ENCODE measurements at places on chromosomes 12 and 14.

- no peak for DNase-seq
Measured at GRCh38 chr14:53042480-53042879, 91.6 kb upstream of the FERMT2 start.

- no peak for DNase-seq
Measured at GRCh38 chr14:51121096-51121495, 26.2 kb upstream of the TRIM9 start.

GRCh38 chr12:69527506-69528272, 57.5 kb downstream of the FRS2 start:
- DNase-seq = no peak

- DNase-seq = no peak
Measured at GRCh38 chr12:70754330-70754741, 117.1 kb upstream of the PTPRB start.

DNA sequence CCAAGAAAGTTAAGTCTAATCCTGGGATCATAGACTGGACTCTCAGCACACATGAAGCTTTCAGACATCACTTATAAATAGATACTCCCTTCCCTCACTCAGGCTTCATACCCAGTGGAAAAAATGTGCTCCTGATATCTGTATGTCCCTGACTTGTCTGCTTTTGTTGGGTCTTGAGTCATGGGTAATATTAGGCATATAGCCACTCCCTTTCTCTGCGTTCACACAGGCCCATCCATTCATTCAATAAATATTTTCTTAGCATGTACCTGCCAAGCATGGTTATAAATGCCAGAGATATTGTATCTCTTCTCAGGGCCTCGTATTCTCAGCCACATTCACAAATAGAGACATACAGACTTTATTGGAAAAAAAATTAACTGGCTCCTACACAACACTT, 43.5 kb downstream of the COX16 start:
- DNase-seq = no peak

DNA sequence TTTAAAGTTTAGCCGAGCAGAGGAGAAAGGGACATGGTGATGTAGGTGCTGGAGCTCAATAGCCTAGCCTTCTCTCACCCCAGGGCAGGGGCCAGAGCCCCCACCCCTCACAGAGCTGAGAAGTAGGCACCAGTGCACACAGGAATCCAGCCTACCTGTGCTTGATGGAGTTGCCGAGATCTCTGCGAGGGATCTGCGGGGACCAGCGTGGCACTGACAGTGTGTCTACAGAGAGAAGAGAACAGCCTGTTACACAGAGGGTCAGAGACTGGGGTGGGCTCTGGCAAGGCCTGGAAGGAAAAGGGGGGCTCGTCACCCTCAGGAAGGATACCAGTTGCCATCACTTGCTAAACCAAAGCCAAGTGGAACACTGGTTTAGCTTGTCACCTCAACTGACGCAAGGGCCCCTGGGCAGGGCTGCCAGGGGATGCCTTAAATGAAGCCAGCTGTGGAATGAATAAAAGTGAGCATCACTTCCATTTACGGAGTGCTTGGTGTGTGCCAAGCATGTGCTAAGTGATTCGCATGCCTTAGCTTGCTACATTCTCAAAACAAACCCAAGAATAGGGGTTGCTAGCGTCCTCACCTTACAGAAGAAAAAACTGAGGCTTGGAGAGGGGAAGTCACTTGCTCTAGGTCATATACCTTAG, 220.8 kb upstream of the NOS1 start:
- no peak for DNase-seq

- no peak for DNase-seq
Measured at GRCh38 chr12:84730561-84731162, 181.9 kb downstream of the SLC6A15 start.

DNA sequence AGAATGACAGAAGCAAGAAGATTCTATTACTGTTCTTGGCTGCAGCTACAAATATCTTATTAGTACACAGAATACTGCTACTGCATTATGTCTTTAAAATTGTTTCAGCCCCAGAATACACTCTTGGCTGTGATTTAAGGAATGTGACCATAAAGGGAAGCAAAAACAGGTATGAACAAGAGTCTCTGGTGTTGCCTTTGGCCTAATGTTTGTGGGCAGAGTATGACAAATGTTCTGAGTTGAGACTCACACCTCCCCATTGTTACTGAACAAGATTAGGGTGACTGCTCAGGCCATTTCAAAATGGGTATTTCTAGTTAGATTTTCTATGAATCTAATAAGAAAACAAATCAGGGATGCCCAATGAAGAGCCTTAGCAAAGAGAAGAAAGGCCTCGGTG, 28.5 kb downstream of the TTC6 start:
- no peak for DNase-seq

DNA sequence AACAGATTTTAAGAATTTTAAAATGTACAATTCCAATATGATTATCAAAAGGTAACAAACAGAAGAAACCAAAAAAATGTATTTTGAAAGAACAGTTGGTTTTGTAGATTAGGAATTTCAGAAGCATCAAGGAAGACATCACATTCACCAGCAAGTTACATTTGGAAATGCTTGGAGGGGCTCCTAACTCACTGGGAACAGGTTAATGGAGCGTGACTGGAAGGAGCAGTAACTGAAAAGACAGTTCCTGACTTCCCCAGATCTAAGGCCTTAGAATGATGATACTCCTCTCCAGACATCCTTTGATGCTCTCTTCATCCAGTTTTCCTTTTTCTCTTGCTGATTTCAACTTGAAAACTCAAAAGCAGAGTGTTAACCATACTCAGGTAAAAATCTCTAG, 220.0 kb upstream of the EGLN3 start:
- no peak for DNase-seq

DNA sequence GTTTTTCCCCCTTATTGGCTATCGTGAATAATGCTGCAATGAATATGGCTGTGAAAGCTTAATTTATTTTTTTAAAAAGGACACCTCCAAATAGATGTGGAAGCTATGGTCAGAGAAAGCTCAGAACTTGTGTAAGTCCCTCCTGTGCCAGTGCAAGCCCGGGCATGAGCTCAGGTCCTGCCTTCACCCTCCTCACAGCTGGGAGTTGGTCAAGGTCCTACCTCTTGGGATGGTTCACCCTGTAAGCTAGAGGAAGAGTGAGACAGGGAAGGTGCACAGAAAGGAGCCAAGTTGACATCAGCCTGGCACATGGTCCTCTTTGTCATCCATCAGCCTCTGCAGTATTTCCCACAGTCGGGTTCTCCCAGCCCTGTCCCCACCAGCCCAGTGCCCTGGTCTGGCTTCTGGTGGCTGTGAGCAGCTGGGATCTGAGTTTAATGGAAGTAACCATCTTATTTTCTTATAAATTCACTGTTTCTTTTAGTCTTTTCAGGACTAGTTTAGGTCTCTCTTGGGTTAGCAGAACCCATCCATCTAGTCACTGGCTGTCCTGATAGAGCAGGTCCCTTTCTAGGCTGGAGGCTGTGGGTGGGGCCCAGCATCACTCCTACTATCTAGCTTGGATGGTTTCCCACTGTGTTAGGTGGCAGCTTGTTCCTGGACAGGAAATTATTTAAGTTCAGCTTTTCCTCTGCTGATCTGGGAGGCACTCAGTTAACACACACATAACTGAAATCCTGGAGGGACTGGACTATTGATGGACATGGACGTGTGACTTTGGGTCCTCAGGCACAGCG, 11.8 kb upstream of the PLEKHG3 start:
- no peak for DNase-seq

- DNase-seq = no peak
Measured at GRCh38 chr14:99047441-99048031, 224.5 kb downstream of the BCL11B start.

DNA sequence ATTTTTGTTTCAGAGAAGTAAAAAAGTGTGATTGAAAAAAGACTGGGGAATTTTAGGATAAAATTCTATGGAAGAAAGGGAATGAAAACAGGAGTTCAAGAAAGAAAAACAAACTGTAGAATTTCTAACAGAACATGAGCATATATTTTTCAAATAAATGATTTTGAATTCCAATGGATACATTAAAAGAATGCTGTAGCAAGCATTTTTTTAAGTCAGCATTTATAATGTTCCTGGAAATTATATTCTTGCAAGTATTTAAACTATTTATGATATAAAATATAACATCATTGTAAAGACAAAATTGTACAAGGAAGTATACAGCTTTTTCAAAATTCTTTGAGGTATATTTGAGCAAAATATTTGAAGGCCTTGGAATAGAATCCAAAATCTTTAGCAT, 450.7 kb downstream of the AEBP2 start:
- DNase-seq = no peak

DNA sequence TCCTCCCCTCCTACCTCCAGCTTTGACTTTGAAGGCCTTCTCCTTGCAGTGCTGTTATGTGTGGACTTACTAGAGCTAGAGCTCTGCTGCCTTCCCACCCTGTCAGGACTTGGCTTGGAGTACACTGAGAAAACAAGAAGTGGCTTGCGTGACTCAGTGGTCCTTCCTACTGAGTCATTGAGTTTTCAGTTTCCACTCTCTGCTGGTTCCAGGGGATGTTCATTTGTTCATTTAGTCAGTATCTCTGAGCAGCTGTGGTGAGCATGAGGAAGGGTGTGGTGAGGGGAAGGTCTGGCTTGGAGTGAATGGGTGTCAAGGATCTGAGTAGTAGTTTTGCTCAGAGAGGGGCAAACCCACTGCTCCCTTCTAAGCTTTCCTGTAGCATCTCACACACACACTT, 17.2 kb upstream of the ELK3 start:
- no peak for DNase-seq

DNA sequence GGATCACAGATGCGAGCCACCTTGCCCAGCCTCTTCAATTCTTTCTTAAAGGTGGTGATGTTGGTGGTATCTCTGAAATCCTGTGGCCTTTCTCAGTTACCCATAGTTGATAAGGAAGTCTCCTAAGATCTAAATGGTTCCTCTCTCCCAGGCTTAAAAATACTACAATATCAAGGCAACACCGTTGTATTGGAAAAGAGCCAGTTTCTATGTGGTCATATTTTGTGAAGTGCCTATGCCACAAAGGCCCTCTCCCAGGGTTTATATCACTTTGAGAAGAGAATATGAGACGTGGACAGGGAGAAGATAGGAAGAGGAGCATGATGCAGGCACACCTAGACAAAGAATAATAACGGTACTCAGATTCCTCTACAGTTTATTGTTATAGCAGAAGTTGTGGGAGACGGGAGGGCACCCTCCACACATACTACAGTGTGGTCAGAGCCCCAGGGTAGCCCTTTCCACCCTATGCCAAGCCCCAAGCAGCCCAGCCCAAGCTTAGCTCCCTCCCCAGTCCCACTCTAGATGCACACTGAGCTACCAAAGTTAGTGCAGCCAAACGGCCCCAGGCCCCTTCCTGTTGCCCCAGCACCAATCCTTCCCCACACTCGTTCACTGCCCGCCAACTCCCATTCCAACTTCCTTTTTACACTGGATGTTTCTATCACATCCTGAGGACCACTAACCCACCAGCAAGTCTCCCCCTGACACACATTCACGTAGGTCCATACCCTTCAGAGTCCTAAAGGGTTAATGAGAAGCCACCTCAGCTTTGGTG, 8.3 kb downstream of the NDRG2 start:
- DNase-seq = no peak

DNA sequence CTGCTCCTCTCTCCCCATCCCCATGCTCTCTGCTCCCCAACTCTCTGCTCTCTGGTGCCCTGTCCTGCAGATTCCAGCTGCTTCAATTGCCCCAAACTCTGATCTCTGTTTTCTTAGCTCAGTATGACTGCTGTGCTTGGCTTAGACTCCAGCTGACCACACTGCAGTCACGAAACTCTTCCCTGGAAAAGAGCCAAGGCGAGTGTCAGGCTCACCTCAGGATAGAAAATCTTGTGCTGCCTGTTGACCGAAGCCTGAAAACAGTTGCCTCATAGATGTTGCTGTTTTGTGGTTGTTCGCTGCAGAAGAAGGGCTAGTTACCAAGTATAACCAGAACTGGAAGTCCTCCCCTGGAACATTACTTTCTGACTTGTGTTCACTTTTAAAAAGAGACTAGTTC, 6.7 kb upstream of the STON2 start:
- no peak for DNase-seq

DNA sequence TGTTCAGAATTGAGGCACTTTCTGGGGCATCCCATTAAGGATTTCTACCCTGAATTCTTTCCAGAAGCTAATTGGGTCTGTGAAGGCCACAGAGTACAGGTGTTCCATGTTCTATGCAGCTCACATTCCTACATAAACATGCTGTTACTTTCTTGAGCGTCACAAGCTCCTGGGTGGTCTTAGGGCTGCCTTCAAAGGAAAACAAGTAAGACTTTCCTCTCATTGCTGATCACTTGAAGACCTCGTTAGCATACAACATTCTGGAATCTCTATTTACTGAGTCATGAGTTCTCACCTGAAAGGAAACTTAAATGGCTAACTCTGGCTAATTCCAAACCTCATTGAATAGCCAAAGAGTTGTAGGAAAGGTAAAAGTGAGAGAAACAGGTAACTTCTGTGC, 63.0 kb upstream of the HMGA2 start:
- DNase-seq = no peak

GRCh38 chr14:57659052-57659451, 165.4 kb upstream of the CCDC198 start:
- no peak for DNase-seq

- DNase-seq = no peak
Measured at GRCh38 chr14:55721353-55721752, 141.3 kb downstream of the KTN1 start.

GRCh38 chr14:77151245-77151644, 9.7 kb upstream of the ZDHHC22 start:
- no peak for DNase-seq

- DNase-seq = no peak
Measured at GRCh38 chr12:122374707-122375106, 47.8 kb downstream of the CLIP1 start.

DNA sequence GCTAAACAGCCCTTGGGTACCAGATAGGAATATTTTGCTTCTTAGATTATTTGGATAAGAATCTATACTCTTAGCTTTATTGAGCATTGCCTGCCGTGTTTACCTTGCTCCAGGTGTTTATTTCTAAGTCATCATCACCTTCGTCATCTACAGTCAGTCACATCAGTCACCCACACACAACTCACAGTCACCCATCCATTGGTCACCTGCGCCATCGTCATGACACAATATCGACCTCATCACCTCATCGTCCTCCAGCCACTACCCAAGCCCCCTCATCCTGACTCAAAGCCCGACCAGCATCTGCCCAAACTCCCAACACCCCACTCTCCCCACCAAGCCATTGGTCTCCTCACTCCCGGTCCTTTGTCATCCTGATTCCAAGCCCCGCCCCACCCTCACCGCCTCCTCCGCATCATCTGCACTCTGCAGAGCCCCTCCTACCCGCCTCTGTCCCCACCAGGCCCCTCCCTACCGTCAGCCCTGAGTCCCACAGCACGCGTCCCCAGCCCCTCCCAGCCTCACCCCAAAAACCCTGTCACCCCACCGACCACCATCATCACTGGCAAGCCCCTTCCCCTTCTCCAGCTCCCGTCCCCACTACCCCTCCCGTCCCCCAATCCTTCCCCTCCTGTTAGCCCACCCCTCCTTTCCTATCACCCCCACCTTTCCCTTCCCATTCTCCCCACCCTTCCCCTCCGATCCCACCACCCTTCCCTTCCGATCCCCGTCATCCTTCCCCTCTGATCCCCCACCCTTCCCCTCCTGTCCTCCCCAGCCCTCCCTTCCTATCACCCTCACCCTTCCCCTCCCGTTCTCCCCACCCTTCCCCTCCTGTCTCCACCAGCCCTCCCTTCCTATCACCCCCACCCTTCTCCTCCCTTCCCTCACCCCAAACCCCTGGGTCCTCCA, 9.8 kb downstream of the DLK1 start:
- DNase-seq = peak; percentile 18
